Urinary bladder (tissue), 4 donors: ENCODE measurements at places on chromosomes 1 and 21. TPM values are rescaled to one million over a fixed set of nuclear protein-coding genes. Genes with fewer than 3 reads are reported as not detected.

- no peak for DNase-seq
These were observed 34.1 kb downstream of the NIBAN1 start for GRCh38 chr1:184940226-184940625.

- no peak for DNase-seq
These were observed 24.7 kb downstream of the SLC35A3 start for GRCh38 chr1:99994496-99994895.

- DNase-seq, result no peak
These were observed 563.6 kb upstream of the NEGR1 start for GRCh38 chr1:72845981-72846380.

DNA sequence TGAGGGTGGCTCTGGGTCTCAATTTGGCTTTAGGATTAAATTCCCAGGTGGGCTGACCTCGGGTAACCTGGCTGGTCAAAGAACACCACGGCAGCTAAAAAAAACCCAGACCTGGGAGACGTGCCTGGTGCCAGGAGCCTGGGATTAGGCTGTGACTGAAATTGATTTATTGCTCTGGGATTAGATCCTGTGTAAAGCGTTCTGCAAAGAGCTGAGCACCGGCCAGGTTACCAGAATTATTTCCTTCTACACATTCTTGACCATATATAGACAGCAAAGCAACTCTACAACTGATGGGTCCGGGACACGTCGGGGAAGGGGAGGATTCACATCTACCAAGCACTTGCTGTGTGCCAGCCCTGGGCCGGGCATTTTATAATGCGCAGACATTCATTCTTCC, 45.2 kb downstream of the TMCO4 start:
- DNase-seq, result no peak

GRCh38 chr1:213444224-213444623, 393.2 kb downstream of the RPS6KC1 start:
- no peak for DNase-seq

- DNase-seq, result no peak
These were observed 771 bp downstream of the ABCD3 start for GRCh38 chr1:94418664-94419655.

DNA sequence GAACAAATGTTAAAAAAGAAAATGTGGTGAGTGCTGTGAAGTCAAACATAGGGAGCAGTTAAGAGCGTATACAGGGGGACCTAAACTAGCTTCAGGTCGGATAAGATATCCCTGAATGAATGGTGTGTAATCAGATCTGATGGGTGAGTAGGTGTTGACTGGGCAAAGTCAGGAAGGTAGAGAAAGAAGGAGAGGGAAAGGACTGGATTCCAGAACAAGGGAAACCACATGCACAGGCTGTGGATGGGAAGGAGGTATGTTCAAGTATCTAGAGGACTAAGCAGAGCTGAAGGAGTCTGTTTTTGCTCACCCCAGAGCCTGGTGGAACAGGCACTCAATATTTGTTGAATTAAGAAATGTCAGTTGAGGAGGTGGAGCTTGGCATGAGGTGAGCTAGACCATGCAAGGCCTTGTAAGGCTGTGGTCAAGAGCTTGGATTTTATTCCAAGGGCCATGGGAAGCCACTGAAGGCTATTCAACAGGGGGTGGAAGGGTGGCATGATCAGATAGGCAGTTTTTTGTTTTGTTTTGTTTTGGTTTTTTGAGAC, 27.4 kb downstream of the MAP7D1 start:
- no peak for DNase-seq

GRCh38 chr1:6130596-6130995, 49.5 kb downstream of the CHD5 start:
- no peak for DNase-seq

- no peak for DNase-seq
These were observed 3.5 kb upstream of the MYCL start for GRCh38 chr1:39905172-39905571.

- no peak for DNase-seq
These were observed 83.7 kb downstream of the PROX1 start for GRCh38 chr1:214071469-214071868.

DNA sequence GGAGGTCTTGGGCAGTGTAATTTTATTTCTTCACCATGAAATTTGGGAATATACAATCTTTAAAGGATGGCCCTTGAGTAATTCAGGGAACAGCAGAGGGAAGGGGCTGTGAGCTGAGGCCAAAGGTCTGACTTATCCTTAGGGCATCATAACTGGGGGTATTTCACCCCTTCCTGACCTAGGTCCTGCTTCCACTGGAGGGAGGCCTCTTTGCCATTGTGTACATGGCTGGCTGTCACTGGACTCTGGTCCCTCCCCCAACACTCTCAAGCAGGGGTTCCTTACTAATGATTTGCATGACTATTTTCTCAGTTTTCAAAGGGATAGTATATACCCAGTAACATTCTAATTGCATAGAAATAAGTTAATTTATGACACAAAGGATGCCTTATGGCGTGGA, 7.2 kb upstream of the PSRC1 start:
- DNase-seq, result no peak

GRCh38 chr1:200429221-200429751, 19.4 kb upstream of the ZNF281 start:
- DNase-seq, result no peak

TFF2 gene
- not detected for total RNA-seq

PTPRC gene
- 34.4 TPM for total RNA-seq

AMY1C gene
- not detected for total RNA-seq

C1orf226 gene
- total RNA-seq, result 1.4 TPM

DENND2C gene
- total RNA-seq, result 8.8 TPM

RIPPLY3 gene
- total RNA-seq, result not detected

PTTG1IP gene
- total RNA-seq, result 154 TPM
